Thymus (tissue), 14 donors: ENCODE measurements at places on chromosomes 6 and 20. TPM values are rescaled to one million over a fixed set of nuclear protein-coding genes. Genes with fewer than 3 reads are reported as not detected.

The CNKSR3 gene
- 8.2 TPM for polyA plus RNA-seq

The BPIFB2 gene
- 0.73 TPM for polyA plus RNA-seq

The RIMS4 gene
- 0.21 TPM for polyA plus RNA-seq

The IYD gene
- polyA plus RNA-seq = 0.02 TPM

The HMGCLL1 gene
- 0.34 TPM for polyA plus RNA-seq
